ENCODE measurements at places on chromosomes 6 and 20.

- no peaks in the 10 kb centered on the region for H3K4me1 ChIP-seq
- no peaks in the 10 kb centered on the region for H3K36me3 ChIP-seq
- no peak overlapping the region for H3K27ac ChIP-seq
- DNase-seq, result no peak
- H3K4me3 ChIP-seq, result no peak overlapping the region
Observed at GRCh38 chr6:139154881-139155547, 20.1 kb downstream of the HECA start.

- no peak overlapping the region for H3K27ac ChIP-seq
- no peak for DNase-seq
- no peaks in the 10 kb centered on the region for H3K4me1 ChIP-seq
- H3K36me3 ChIP-seq, result no peaks in the 10 kb centered on the region
Observed at GRCh38 chr6:168877821-168878282, 375.8 kb downstream of the THBS2 start.

- H3K27ac ChIP-seq, result no peak overlapping the region
- no peak overlapping the region for H3K4me3 ChIP-seq
- no peaks in the 10 kb centered on the region for H3K4me1 ChIP-seq
- DNase-seq, result peak; percentile 13
Observed at GRCh38 chr6:50602292-50602691, 111.0 kb upstream of the TFAP2D start.

- no peaks in the 10 kb centered on the region for H3K36me3 ChIP-seq
- H3K4me1 ChIP-seq, result peaks cover 24% of the 10 kb centered on the region
- peak overlapping the region; percentile 64 for H3K27ac ChIP-seq
- H3K4me3 ChIP-seq, result peak overlapping the region; percentile 65
Observed at GRCh38 chr20:32484958-32485769, 100.0 kb downstream of the NOL4L start.

DNA sequence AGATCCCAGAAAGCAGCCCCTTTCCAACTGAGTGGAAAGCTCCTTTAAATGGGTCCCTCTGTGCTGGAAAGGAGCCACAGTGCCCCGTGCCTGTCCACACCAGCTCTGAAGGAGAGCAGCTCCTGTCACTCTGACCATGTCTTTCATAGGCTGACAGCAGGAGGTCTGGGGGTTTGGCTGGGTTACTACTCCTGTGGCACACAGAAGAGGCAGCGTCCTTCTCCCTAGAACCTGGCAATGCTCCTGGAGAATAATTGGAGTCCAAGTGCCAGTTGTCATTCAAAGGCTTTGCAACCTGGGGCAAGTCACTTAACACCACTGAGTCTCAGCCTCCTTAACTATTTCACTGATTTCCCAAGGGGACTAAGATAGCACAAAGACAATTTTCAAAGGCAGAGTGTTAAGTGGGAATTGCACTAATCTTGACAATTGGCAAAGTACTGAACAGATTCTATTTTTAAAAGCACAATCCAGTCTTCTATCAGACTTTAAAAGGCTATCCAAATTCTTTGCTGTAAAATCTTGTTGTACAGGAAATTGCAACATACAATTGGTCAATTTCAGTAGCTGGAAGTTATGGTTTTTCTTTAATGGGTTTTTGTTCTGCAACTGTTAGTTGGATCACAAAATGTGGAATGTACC, 457.2 kb downstream of the KIF16B start:
- H3K27ac ChIP-seq, result no peak overlapping the region
- H3K36me3 ChIP-seq, result no peaks in the 10 kb centered on the region
- no peak overlapping the region for H3K4me3 ChIP-seq
- H3K4me1 ChIP-seq, result no peaks in the 10 kb centered on the region
- DNase-seq, result no peak

DNA sequence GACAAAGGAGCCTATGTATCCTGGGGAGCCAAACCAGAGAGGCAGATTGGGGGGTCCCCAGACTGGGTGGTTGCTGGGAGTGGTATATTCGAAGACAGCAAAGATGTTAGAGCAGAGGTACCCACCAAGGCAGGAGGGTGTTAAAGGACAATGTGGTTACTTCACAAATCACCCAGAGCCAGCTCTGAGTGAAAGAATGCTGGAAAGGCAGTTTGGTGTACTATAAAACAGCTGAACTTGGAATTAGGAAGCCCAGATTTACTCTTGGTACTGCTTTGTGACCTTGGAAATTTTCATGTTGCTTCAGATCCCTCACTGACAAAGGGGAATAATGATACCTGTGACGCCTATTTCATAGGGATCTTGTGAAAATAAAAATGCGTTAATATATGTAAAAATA, 121.6 kb downstream of the CD164 start:
- no peak overlapping the region for H3K27ac ChIP-seq
- H3K27me3 ChIP-seq, result no peaks in the 10 kb centered on the region
- no peaks in the 10 kb centered on the region for H3K4me1 ChIP-seq

GRCh38 chr20:42613076-42613475, 576.6 kb downstream of the PTPRT start:
- H3K27ac ChIP-seq, result no peak overlapping the region

DNA sequence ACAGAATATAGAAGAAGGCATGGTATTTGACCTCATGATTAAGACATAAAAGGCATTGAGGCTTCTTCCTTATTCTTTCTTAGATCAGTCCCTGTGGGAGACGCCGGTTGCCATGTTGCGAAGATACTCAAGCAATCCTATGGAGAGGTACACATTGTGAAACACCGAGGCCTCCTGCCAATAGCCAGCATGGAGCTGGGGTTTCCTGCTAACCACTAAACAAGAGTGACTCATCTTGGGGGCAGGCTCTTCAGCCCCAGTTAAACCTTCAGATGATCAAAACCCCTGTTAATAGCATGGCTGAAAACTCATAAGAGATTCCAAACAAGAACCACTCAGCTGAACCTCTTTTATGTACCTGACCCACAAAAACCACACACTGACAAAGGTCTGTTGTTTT, 478.8 kb downstream of the CD83 start:
- H3K4me3 ChIP-seq, result no peak overlapping the region
- H3K27me3 ChIP-seq, result no peaks in the 10 kb centered on the region

DNA sequence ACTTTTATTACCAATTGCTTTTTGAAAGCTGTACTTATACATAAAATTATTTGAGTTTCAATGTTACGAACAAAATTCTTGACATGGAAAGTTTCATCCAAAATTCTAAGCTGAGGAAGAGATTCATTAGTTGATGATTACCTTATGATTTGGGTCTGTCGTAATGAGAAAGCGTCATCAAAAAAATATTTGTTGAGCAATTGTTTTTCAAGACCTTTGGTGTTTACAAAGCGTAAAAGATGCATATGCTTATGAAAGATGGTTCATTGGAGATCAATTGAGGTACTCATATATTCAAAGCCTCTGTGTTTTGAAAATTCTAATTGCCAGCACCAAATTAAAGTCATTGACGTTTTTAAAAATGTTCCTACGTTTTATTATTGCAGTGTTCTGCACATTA, 110.5 kb upstream of the DOK5 start:
- H3K27ac ChIP-seq, result no peak overlapping the region
- H3K4me3 ChIP-seq, result no peak overlapping the region
- H3K27me3 ChIP-seq, result peaks cover 3% of the 10 kb centered on the region
- H3K36me3 ChIP-seq, result no peaks in the 10 kb centered on the region

DNA sequence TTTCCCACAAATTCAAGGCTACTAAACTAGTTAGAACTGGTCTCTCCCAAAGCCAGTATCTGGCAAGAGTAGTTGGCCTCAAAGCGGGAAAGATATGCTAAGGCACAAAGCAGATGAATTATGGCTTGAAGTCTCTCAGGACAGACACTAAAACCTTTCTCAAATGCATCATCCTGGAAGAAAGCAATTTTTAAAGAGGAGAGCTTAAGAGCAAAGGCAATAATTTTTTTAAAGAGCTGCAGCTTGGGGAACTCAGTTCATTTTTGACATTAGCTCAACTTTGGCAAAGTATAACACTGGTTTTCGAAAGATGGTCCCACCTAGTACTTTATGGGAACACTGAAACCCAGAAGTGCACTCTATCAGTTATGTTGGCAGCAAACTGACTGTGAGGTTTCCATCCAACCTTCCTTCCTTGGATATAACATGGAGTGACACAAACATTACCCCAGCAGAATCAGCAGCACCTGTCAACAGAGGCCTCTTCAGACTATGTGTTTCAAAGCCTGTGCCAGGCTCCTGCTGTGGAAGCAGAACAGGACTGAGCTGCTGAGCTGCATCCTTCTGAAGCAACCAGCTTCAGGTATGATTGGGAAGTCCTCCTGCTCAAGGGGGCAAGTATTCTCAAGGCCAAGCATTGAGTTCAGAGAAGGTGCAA, 852.3 kb upstream of the HS3ST5 start:
- H3K36me3 ChIP-seq, result no peaks in the 10 kb centered on the region
- H3K4me3 ChIP-seq, result no peak overlapping the region
- H3K4me1 ChIP-seq, result no peaks in the 10 kb centered on the region
- H3K27ac ChIP-seq, result no peak overlapping the region
- no peak for DNase-seq
- H3K27me3 ChIP-seq, result no peaks in the 10 kb centered on the region

DNA sequence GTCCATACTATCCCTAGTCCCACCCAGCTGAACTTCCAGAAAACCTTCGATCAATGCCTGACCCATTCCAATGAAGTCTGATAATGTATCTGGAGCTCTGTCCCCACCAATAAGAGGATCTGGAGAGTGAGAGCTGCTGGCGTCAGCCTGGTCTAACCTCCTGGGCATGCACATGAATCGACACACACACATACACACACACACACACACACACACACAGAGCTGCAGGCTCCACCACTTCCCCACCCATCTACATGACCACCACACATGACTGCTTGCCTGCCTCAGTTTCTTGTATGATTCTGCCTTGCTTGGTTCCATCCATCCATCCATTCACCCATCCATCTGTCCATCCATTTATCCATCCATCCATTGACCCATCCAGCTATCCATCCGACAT, 60.8 kb downstream of the FAXC start:
- H3K27ac ChIP-seq, result no peak overlapping the region
- H3K36me3 ChIP-seq, result no peaks in the 10 kb centered on the region
- no peak overlapping the region for H3K4me3 ChIP-seq
- no peaks in the 10 kb centered on the region for H3K4me1 ChIP-seq
- H3K27me3 ChIP-seq, result no peaks in the 10 kb centered on the region

DNA sequence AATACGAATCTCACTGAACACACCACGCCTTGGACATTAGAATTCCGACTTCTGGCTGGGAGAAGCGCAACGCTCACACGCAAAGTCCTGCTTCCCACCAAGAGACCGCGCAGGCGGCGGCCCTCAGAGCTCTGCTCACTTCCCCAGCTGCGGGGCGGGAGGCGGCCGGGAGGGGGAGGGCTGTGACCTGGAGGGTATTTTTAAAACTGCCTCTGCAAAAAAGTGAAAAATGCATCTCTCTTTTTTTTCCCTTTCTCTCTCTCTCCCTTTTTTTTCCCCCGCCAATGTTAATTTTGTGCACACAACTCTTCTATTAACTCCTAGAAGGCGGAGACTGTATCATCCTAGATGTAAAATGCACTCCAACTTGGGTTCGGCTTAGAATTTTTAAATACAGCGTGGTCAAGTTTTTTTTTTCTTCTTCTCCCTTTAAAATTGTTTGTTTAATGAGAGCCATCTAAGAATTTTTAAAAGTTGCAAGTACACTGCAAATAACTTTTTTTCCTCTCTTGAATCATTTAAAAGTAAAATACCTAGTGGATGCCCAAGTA, 66.4 kb downstream of the STX11 start:
- H3K4me1 ChIP-seq, result peaks cover 14% of the 10 kb centered on the region
- no peaks in the 10 kb centered on the region for H3K36me3 ChIP-seq
- peak overlapping the region; percentile 69 for H3K4me3 ChIP-seq

DNA sequence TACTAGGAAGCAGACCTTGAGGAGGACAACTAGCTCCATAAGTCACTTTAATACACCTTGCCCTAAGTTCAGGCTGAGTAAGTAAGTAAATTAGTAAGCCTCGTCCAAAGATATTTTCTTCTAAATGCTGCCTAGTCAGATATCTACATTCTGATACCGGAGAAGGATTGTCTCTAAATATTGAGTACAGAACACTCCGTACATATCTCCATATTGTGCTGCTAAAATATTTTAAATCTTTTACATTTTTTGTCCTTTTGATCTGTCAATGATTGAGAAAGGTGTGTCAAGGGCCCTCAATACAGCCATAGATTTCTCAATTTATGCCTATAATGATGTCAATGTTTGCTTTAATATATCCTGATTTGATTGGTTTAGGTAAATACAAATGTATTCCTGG, 3.2 kb downstream of the WFDC8 start:
- no peak overlapping the region for H3K27ac ChIP-seq
- H3K4me1 ChIP-seq, result no peaks in the 10 kb centered on the region
- no peak overlapping the region for H3K4me3 ChIP-seq

DNA sequence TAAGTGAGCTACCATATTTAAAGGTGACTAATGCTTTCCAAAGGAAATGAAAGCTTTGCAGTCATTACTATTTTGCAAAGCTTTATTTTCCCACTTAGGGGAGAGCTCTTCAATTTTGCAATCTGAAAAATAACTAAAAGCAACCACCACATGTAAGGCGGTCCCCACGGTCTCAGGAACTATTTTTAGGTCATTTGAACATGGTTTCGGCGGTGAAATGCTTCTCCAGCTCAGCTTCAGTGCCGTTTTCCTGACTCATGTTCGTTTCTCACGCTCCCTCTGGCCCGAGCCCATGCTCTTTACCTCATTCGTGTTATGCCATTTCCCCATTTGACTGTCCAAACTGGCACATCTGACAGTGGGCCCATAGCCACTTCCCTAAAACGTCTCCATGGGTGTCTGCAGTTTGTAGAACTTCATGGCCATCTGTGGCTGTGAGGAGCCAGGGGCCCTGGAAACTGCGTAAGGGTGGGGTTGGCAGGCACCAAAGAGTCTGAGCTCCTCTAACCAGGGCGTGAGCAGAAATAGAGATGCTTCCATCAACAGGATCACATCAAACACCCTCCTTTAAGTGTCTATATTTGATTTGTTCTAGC, 46.5 kb downstream of the ADTRP start:
- no peaks in the 10 kb centered on the region for H3K4me1 ChIP-seq
- no peak overlapping the region for H3K27ac ChIP-seq
- H3K36me3 ChIP-seq, result no peaks in the 10 kb centered on the region
- H3K27me3 ChIP-seq, result no peaks in the 10 kb centered on the region

GRCh38 chr6:30453508-30454116, 35.7 kb upstream of the HLA-E start:
- DNase-seq, result peak; percentile 60
- H3K4me1 ChIP-seq, result no peaks in the 10 kb centered on the region
- peaks cover 23% of the 10 kb centered on the region for H3K27me3 ChIP-seq
- no peaks in the 10 kb centered on the region for H3K36me3 ChIP-seq
- H3K27ac ChIP-seq, result no peak overlapping the region

DNA sequence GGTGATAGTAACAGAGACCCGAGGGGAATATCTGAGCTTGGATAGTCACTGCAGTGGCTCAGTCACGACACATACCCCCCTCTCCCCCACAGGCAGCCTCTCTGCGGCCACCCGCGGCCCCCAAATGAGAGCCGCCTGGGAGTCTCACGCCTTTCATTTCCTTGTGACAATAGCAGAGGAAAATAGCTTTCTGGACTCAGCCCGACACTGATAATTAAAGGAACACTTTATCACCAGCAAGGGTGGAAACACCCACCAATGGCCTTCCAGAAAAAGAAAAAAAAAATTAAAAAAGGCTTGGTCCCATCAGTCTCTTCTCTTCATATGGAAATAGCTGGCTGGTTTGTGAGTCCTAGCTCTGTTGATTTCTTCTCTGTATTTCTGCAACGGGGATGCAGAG, 35.1 kb upstream of the KCNG1 start:
- no peaks in the 10 kb centered on the region for H3K36me3 ChIP-seq
- peaks cover 13% of the 10 kb centered on the region for H3K27me3 ChIP-seq
- H3K27ac ChIP-seq, result no peak overlapping the region
- no peak overlapping the region for H3K4me3 ChIP-seq

GRCh38 chr6:1872649-1873131, 263.0 kb downstream of the FOXC1 start:
- no peaks in the 10 kb centered on the region for H3K36me3 ChIP-seq
- H3K4me3 ChIP-seq, result no peak overlapping the region
- H3K4me1 ChIP-seq, result no peaks in the 10 kb centered on the region
- H3K27me3 ChIP-seq, result no peaks in the 10 kb centered on the region

All from Panc1 (cell line).